ENCODE measurements at places on chromosomes 3 and 15.

- DNase-seq = no peak
These were observed 49.5 kb downstream of the ARRDC4 start for GRCh38 chr15:98009971-98010370.

DNA sequence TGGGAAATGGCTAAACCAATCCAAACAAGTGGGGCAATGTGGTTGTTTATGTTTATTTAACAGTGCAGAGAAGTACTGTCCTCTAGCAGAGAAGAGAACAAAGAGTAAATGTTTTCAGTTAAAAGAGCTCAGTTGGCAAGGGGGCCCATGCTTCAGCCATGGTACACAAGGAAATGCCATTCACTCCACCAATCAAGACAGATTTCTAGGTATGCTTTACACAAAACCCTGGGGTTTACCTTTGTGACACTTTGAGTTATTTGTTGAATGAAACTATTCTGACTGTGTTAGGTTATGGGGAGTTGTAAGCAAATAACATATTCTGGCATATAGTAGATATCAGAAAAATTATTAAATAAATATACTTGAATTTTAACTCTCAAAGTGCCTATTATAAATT lies 228.5 kb upstream of the MME start:
- DNase-seq = no peak

- DNase-seq = no peak
These were observed 10.8 kb upstream of the PDE8A start for GRCh38 chr15:84970843-84971242.

DNA sequence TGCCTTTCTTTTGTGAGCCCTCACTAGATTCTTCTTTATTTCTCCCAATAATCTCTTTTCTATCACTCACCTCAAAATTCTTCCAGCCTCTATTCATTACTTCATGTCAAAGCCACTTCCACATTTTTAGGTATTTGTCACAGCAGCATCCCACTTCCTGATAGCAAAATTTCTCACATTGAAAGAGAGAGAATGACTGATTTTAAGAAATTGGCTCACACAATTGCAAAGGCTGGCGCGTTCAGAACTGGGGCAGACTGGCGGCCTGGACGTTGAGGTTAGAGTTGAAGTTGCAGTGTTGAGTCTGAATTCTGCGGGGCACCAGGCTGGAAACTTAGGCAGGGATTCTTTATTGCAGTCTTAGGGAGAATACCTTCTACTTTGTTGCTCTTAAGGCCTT lies 117.9 kb downstream of the LRRC28 start:
- DNase-seq = no peak

DNA sequence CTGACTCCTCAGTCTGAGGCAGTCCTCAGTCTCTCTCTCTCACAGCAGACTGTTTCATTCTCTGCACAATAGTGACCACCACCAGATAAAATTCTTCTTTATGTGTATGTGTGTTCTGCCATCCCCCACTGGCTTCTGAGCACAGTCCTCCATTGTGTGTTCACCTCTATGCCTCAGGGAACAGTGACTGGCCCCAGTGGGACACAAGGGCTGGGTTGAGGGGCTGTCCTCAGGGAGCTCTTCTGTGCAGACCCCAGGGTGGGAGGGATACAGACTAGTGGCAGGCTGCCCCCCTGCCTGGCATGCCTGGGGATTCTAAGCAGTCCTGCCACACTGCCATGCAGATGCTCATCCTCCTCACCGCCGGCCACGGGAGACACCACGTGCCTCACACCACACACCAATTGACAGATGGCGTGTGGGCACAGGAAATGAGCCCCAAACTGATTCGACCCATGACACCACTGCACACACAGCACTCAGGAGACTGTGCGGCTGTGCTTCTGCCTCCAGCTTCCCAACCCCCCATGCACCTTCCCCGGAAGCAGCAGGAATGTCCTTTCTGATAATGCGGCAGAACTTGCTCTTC lies 237.6 kb upstream of the CHRNA7 start:
- DNase-seq = no peak

DNA sequence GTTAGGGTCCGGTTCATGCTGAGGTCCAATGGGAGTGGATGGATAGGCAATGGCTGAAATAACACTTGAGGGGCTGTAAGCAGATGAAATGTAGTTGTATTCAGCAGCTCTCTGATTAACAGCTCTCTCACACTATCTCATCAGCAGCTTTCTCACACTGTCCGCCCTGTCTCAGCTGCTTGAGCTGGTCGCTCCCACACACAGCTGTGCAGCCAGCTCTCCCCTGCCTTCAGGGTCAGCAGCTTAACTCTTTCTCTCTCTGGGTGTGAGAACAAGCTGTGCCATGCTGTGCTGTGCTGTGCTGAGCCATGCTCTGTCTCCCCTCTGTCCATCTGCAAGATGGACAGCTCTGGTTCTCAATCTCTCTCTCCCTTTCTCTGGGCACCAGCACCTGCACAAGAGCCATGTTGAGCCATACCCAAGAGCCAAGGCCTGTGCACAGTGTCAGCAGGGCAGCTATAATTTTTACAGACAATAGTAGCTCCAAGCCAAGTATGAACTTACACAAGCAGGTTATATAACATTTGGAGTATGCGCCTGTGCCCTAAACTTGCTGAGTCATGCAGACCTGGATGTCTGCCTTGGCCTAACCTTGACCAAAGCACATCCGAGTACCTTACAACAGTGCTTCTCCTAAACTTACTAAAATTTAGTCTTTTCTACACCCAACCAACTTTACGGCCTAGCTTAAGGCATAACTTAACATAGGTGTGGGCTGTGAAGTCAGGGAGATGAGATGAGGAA lies 291.3 kb upstream of the TRIM42 start:
- no peak for DNase-seq

GRCh38 chr3:167480748-167481147 lies 6.9 kb upstream of the SERPINI2 start:
- DNase-seq = no peak

- no peak for DNase-seq
These were observed 121.6 kb downstream of the EEFSEC start for GRCh38 chr3:128274837-128275236.

- no peak for DNase-seq
These were observed 3.5 kb upstream of the TGFBR2 start for GRCh38 chr3:30602946-30603345.

- DNase-seq = no peak
These were observed 54.2 kb upstream of the ARHGEF3 start for GRCh38 chr3:56855856-56856512.

DNA sequence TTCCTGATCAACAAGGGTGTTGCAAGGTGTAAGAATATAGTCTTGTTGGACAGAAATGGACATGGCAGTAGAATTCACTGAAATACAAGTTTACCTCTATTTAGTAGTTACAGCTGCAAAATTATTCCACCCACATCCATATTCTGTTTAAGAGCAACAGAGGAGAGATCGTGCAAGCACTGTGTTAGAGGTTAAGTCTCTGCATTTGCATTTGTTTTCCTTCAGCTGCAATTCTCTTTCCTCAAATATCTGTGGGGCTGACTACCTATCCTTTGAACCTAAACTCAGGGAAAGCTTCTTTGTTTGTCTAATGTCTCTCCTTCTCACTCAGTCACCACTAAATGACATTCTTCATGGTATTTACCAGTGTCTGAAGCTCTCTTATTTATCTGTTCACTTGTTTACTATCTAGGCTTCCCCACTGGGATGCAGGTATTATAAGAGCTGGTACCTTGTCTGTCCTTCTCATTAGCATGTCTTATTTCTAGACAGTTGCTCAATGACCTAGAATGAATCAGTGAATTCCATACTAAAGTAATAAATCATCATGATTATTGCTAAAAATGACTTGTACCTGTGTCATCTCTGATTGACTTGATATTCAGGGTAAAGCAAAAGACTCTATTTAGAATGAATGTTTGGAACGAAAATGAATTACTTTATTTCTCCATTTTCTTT lies 175.3 kb upstream of the FEZF2 start:
- no peak for DNase-seq

- no peak for DNase-seq
These were observed 74.0 kb upstream of the POLG start for GRCh38 chr15:89408372-89409183.

DNA sequence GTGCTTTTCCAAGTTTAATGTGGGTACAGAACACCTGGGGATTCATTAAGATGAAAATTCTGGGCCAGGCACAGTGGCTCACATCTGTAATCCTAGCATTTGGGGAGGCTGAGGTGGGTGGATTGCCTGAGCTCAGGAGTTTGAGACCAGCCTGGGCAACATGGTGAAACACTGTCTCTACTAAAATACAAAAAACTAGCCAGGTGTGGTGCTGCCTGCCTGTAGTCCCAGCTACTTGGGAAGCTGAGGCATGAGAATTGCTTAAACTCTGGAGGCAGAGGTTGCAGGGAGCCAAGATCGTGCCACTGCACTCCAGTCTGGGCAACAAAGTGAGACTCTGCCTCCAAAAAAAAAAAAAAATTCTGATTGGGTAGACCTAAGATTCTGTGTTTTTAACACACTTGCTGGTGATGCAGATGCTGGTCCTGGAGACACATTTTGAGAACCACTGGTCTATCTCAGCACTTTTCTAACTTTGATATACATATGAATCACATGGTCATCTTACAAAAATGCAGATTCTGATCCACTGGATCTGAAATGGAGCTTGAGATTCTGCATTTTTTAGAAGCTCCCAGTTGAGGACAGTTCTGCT lies 223.8 kb upstream of the SATB1 start:
- no peak for DNase-seq

DNA sequence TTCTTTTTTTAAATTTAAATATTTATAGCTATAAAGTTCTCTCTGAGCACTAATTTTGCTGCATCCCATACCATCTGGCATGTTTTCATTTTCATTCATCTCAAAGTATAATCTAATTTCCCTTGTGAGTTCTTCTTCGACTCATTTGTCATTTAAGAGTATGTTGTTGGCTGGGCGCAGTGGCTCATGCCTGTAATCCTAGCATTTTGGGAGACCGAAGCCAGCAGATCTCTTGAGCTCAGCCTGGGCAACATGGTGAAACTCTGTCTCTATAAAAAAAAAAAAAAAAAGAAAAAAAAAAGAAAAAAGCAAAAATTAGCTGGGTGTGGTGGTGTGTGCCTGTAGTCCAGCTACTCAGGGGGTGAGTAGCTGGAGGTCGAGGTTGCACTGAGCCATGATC lies 34.8 kb downstream of the MAP1A start:
- DNase-seq = no peak

DNA sequence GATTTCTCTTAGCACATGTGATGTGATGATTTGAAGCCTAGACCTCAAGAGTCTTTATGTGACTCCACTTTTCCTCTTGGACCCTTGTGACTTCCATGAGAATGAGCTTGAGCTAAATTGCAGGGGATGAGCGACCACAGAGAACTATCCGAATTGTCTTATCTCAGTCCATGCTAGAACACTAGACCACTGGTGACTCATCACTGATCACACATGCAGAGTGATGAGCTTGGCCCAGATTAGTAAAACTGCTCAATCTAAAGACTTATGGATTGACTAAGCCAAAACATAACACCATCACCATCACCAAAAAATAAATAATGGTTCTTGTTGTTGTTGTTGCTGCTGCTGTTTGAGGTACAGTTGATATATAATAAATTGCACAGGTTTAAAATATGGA lies 114.1 kb upstream of the CFAP20DC start:
- DNase-seq = no peak

GRCh38 chr15:40293905-40294895 lies 11.3 kb upstream of the ANKRD63 start:
- no peak for DNase-seq

DNA sequence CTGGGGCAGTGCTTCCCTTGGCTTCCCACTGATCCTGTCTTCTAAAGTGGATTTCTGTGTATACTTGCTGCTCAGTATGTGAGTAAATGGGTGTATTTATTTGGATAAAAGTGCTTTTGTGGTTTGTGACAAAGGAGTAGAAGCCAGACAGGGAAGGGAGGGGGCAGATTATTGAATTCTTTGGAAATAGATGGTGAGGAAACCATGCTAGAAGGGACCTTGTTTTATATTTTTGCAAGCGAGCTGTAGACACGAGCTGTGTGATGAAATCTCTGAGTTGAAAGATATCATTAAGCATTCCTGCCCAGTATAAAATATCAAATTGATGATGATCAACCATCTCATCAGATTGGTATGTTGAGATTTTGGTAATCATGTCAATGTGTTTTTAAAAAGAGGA lies 68.9 kb downstream of the DUT start:
- DNase-seq = no peak

- no peak for DNase-seq
These were observed 1.3 kb downstream of the INKA1 start for GRCh38 chr3:49804141-49805041.

DNA sequence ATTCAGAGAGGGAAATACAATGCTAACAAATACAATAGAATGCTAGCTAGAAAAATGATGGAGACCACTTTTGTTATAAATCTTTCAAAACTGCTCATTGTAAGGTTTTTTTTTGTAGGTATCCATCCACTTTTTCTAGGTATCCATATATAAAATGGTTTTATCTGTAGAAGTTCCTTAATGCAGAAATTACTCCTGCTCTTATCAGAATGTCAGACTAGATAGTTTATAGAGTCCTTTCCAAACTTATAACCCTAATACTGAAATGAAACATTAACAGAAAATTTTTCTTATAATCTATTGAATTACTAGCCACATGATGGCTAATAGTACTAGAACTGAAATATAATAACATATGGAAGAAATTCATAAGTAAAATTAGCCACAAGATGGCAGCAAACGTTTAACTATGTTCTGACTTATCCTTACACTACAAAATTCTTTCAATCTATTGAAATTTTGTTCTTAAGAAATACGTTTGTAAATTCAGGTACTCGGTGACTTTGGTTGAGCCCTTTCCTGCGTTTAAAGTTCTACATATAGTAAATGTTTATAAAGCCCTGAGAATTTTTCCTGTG lies 58.5 kb downstream of the ECT2 start:
- no peak for DNase-seq
